Ovary (tissue), 10 donors: ENCODE measurements at places on chromosomes 7 and 10. TPM values are rescaled to one million over a fixed set of nuclear protein-coding genes. Genes with fewer than 3 reads are reported as not detected.

The NUTM2D gene
- total RNA-seq: 5.9 TPM

The CDHR1 gene
- total RNA-seq: 0.56 TPM

DNA sequence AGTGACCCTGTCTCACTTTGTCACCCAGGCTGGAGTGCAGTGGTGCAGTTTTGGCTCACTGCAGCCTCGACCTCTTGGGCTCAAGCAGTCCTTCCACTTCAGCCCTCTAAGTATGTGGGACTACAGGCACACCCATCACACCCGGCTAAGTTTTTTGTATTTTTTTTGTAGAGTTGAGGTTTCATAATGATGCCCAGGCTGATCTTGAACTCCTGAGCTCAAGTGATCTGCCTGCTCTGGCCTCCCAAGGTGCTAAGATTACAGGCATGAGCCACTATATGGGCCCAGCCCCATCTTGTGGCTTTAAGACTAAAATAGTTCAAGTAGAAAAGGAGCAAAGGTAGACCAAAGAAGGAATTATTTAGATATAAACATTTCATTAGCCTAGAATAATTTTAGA lies 65.5 kb downstream of the MLLT10 start:
- no peak for DNase-seq
- no peak overlapping the region for H3K4me3 ChIP-seq
- no peaks in the 10 kb centered on the region for H3K27me3 ChIP-seq

DNA sequence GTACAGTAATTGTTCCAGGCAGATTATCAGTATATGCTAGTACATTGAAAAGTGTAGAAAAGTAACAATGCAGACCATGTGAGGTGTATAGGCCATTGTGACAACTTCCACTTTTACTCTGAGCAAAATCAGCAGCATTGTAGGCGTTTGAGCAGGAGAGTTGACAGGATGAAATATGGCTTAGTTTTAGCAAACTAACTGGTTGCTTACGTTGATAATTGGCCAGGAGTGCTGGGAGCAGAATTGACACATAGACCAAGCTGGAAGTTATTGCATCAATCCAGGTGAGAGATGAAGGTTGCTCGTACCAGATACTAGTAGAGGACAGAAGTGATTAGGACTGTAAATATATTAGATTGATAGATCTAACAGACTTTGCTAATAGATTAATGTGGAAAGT lies 46.0 kb downstream of the LCOR start:
- no peak overlapping the region for H3K4me3 ChIP-seq
- no peaks in the 10 kb centered on the region for H3K36me3 ChIP-seq
- no peak overlapping the region for H3K27ac ChIP-seq
- no peaks in the 10 kb centered on the region for H3K27me3 ChIP-seq

- H3K4me1 ChIP-seq: no peaks in the 10 kb centered on the region
- H3K27me3 ChIP-seq: no peaks in the 10 kb centered on the region
- H3K36me3 ChIP-seq: no peaks in the 10 kb centered on the region
- no peak overlapping the region for H3K27ac ChIP-seq
- no peak overlapping the region for H3K4me3 ChIP-seq
These were observed 54.9 kb downstream of the AKAP9 start for GRCh38 chr7:91995391-91996105.

- H3K27me3 ChIP-seq: no peaks in the 10 kb centered on the region
- H3K4me1 ChIP-seq: peaks cover 59% of the 10 kb centered on the region
- H3K4me3 ChIP-seq: no peak overlapping the region
- no peaks in the 10 kb centered on the region for H3K36me3 ChIP-seq
These were observed 6.7 kb downstream of the ZCCHC24 start for GRCh38 chr10:79438699-79439085.
